Glomerular endothelial cell (primary cell): ENCODE measurements at places on chromosomes 12 and 14. TPM values are rescaled to one million over a fixed set of nuclear protein-coding genes. Genes with fewer than 3 reads are reported as not detected.

EMP1 gene
- total RNA-seq, result 744 and 1,093 TPM in 2 replicates

OTX2 gene
- not detected in 2 replicates for total RNA-seq

COX8C gene
- not detected in 2 replicates for total RNA-seq

KRT71 gene
- total RNA-seq, result not detected in 2 replicates

TAS2R50 gene
- 0.15 and 2.0 TPM in 2 replicates for total RNA-seq

KRT8 gene
- total RNA-seq, result 43.1 and 79.8 TPM in 2 replicates

GLS2 gene
- 0.58 TPM in 1 of 2 replicates, not detected in the other for total RNA-seq

CHD8 gene
- 49.8 and 69.1 TPM in 2 replicates for total RNA-seq

- DNase-seq, result no peak
Measured at GRCh38 chr14:36300337-36300736, 20.1 kb downstream of the MBIP start.

- no peak for DNase-seq
Measured at GRCh38 chr12:124222368-124223245, 72.3 kb upstream of the RFLNA start.

DNA sequence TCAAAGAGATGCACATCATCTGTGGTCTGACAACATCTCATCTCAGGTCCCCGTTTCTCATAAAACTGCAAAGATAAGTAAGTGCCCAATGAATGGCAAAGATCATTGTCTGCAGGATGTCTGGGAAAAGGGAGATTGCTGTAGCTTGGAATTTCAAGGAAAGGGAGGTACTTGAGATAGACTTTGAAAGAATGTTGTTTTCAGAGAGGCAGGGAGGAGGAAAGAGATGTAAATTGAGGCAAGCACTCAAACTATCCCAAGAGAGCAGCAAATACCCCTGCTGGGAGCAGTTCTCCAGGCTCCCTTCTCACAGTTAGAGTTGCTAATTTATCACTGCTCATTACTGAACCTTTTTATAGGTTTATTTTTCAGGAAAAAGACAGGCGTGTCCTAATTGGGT lies 107.1 kb downstream of the MYRFL start:
- no peak for DNase-seq

DNA sequence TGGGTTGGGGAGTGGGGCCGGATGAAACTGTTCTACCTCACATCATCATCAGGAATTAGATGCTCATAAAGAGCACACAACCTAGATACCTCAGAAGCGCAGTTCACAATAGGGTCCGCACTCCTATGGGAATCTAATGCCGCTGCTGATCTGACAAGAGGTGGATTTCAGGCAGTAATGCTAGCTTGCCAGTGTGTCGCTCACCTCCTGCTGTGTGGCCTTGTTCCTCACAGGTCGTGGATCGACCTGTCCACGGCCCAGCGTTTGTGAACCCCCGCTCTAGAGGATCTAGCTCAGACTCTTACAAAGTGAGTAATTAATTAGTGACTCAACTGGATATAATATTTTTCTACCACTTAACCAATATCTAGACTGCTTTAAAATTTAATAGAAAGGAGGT lies 5.8 kb downstream of the PPP1R12A start:
- DNase-seq, result no peak

GRCh38 chr12:3034067-3034750 lies 43.0 kb upstream of the TSPAN9 start:
- no peak for DNase-seq

GRCh38 chr12:121232163-121232562 lies 22.2 kb downstream of the P2RX4 start:
- DNase-seq, result no peak

DNA sequence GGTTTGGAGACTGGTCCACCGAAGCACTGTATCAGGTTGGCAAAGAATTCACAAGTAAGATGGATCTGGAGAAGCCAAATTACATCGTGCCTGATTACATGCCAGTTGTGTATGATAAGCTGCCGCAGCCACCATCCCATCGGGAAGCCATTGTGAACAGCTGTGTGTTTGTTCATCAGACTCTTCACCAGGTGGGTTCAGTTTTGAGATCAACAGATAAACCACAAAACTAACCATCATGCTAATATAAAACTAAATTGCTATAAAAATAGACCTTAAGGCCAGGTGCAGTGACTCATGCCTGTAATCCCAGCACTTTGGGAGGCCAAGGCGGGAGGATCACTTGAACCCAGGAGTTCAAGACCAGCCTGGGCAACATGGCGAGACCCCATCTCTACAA lies 58.9 kb downstream of the HSP90AA1 start:
- no peak for DNase-seq

GRCh38 chr14:55440385-55440784 lies at the start of gene TBPL2:
Gene TBPL2 (minus strand): TSS chr14:55440616. CDS start chr14:55440449, 167 bp downstream.
- DNase-seq, result no peak
